ENCODE measurements at places on chromosomes 12 and 14.

GRCh38 chr14:64997108-64997794 is 10.6 kb downstream of the FNTB start:
- DNase-seq = no peak

- no peak for DNase-seq
Measured at GRCh38 chr12:52199294-52199919, 7.6 kb upstream of the KRT80 start.

DNA sequence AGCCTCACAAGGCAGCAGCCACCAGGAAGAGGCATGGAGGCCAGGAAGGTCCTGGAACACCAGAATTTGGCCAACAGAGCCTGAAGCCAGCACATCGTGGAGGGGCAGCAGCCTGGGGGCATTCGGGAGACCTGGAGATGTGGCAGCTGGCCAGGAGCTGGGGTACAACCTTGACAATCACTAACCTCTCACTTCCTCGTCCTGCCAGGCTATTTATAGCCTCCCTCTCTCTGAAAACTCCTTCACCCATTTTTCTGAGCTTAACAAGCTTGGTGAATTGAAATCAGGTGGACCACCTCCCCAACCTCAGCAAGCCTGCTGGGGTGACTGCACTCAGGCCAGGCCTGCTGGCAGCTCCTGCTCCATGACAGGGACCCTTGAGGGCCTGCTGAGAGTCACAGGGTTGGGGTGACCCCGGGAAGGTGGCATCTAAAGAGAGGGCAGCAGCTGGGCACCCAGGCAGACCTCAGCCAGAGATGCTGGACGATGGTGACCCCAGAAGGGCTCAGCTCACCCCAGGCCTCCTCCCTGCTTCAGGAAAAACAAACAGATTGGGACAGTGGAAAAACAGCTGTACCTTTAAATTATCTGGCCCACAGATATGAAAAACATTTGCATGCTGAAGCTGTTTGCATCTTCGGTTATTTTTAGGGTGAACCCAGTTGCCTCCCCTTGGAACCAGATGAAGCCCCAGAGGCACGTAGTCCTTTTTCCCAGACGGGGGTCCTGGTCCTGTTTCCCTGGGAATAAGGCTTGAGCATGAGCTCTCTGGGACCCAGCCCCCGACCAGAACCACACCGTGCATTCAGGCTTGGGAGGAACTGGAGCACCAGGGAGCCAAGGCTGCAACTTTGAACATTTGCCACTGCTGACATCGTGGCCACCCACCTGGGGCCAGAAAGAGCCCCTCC is 67.0 kb downstream of the PITPNM2 start:
- DNase-seq = no peak

DNA sequence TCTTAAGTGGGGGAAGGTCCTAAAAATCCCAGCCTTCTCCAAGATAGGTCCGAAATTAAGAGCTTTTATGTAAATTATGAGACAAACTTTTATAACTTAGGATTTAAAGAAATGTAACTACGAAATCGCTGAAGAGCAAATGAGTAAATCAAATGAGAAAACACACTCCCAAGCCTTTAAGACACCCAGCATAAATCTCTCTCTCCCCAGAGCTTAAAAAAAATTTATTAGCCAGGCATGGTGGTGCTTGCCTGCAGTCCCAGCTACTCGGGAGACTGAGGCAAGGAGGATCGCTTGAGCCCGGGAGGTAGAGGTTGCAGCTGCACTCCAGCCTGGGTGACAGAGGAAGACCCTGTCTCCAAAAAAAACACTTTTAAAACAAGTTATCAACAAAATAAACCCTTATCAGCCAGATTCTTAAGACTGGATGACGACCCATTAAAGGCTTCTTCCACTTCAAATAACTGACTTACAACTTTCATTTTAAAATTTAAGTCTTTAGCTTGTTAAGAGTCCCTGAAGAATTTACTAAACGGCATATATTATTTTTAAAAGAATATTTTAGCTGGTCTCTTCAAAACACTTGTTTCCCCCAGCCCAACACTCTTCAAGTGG is 3.2 kb downstream of the PTGES3 start:
- DNase-seq = no peak

- no peak for DNase-seq
Measured at GRCh38 chr14:63200035-63200740, 4.1 kb upstream of the RHOJ start.

DNA sequence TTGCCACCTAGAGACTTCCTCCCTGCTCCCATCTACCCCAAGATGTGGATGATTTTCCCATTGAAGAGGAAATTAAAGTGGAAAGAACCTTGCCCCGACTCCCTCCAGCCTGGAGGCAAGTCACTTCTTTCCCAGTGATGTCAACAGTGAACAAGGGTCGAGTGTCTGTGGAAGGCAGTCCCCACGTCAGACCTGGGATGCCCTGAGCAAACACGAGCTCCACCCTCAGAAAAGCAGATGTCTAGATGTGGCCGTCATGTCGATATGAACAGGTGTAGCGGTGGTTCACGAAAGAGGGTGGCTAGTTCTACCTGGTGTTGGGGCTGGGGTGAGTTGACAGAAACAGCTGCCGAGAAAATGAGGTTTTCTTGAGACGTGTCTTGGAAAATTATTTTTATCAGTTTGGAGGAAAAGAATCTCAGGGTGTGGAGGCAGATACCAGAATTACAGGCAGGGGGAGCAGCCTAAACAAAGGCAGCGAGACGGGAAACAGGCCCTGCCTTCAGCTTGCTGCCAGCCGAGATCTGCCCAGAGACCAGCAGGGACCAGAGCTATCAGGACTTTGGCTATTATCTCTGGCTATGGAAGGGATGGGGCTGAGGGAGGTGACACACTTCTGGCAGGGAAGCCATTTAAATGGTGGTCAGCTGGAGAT is 25.9 kb downstream of the SYNDIG1L start:
- DNase-seq = no peak

- no peak for DNase-seq
Measured at GRCh38 chr14:67191768-67192290, 2.6 kb downstream of the GARIN2 start.

DNA sequence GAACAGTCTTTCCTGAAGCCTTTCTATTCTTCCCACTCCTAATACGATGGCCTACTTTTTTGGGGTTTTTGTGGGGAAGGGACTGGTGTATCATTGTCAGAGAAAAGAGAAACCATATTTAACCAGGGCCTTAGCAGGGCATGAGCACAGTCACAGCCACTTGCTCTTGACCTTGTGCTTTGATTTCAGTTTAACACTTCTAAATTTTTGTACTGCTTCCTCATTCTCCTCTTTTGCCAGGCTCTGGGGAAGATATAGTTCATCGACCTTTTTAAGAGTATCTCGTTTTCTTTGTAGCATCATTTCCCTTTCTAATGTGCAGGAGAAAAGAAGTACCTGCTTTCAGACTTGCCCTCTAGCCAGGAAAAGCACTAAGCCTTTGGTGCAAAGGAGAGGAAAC is 2.2 kb downstream of the ZBTB1 start:
- no peak for DNase-seq

- no peak for DNase-seq
Measured at GRCh38 chr12:46669720-46670119, 156.1 kb downstream of the SLC38A4 start.

DNA sequence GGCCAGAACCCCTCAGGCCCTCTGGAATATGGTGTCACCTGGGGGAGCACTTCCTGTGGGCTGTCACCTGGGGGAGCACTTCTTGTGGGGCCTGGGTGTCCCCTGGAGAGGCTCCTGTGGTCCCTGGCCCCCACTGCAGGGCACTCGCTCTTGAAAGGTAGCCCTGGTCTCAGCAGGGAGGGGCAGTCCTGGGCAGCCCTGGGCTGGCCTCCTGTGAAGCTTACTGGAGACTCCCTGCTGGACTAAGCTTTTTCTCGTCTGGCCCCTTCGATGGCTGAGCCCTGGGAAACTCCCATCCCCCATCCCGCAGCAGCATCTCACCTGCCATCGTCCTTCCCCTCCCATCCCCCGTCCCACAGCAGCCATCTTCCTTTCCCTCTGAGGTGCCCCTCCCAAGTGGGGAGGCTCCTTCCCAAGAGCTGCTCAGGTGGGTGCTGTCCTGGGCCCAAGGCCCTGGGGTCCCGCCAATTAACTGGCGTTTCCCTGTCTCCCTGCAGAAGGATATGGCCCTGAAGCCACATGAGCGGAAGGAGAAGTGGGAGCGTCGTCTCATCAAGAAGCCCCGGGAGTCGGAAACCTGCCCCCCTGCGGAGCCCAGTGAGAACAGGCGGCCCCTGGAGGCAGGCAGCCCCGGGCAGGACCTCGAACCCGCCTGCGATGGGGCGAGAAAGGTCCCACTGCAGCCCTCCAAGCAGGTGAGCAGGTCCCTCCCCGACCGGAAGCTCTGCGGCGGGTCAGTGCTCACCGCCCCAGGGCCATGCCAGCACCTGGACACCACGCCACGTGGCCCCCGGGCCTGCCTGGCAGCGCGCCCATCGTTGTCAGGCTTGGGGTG is 17.9 kb downstream of the FBRSL1 start:
- DNase-seq = no peak

DNA sequence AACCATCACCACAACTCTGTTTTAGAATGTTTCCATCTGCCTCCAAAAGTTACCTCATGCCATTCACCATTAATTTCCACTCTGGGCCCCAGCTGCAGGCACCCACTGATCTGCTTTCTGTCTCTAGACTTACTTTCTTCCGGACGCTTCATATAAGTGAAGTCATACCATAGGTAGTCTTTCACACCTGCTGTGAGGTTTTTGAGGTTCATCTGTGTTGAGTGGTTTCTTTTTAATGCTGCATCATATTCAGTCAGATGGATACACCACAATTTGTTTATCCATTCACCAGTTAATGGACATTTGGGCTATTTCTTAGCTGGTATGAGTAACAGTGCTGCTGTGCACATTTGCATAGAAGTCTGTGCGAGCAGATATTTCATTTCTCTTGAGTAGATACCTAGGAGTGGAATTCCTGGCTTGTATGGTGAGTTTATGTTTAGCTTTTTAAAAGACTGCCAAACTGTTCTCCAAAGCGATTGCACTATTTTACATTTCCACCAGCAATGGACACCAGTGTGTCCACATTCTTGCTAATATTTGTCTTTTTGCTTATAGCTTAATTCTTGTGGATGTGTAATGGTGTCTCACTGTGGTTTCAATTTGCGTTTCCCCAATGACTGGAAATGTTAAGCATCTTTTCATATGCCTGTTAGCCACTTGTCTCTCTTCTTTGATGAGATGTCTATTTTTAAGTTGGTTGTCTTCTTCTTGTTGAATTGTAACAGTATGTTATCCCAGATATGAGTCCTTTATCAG is 48.3 kb downstream of the ZFYVE21 start:
- no peak for DNase-seq

DNA sequence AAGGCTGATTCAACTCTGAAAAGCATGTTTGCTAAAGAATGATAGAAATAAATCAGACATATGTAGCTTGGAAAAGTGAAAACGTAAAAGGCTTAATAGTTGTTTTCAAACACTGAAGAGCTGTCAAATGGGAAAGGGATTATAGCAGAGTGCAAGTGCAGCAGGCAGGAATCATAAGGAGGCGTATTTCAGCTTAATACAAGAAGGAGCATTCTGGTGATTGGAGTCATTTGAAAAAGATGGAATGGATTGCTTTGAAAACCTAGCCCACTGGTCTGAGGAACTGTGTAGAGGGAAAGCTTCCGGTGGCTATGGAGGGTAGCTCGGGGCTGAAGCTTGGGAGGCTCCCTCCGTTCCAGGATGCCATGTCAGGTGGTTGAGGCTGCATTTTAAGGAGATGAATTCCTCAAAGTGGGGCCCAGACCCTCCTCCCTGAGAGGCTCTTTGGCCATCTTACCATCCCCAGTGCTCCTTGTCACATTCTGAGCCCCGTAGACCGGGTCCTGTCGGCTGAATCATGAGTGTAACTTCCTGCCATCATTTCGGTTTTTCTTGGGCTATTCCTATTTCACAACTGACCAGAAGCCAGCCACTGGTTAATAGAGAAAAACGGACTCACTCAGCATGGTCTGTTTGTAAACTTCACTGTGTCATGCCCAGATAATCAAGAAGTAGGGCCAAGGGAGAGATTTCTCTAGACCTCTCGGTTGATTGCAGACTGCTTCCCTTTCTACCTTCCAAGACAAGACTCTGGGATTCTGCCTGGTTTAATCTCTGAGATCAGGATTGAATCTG is 6.5 kb downstream of the WNT5B start:
- DNase-seq = no peak

- DNase-seq = no peak
Measured at GRCh38 chr12:25977047-25977446, 18.6 kb downstream of the RASSF8 start.

DNA sequence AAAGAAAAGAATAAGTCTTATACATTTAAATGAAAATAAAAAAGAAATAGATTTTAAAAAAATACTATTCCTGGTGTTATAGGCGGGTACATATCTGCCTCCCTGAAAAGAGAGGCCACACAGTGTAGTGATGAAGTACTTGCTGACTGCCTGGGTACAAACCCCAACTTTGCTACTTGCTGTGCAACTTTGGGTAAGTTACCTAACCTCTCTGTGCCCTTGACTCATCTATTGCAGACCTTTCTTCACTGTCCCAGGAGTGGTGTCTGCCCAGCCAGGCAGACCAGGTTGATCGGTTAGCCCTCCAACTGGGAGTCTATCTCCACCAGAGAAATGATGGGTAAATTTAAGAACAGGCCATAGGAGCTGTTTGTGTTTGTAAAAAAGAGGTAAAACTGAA is 82.0 kb downstream of the SLC24A4 start:
- DNase-seq = no peak

DNA sequence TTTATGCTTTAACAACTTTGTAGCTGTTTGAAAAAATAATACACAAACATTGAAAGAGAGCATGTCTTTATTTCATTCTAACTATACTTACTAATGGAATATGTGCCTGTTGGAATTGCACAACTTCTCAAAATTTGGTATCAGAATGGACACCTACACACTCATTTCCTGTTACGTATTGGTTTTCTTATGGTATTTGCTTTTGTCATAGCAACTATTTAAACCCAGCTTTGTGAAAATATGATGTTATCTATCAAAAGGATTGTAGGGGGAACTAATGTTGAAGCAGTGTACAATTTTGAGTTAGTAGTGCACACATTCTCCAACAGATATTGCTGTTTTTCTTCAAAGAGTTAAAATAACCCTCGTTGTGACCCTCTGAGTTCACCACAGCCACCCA is 52.6 kb downstream of the RBMS2 start:
- DNase-seq = no peak
